A673 (cell line): ENCODE measurements at places on chromosomes 7 and 10.

- DNase-seq, result no peak
Measured at GRCh38 chr7:140683657-140684056, 10.9 kb downstream of the ADCK2 start.

DNA sequence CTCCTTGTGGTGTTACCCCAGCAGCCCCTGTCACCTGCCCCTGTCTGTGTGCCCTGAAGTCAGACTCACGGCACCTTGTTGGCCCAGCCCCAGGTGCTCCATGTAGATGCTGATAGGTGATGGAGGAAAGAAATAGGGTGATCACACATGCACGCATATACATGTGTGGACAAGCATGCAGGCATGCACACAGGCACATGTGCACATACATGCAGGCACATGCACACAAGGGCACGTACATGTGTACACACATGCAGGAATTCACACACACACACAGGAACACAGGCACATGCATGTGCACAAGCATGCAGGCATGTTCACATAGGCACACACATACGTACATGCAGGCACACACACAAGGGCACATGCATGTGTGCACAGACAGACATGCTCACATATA lies 16.6 kb upstream of the ELFN1 start:
- DNase-seq, result no peak

DNA sequence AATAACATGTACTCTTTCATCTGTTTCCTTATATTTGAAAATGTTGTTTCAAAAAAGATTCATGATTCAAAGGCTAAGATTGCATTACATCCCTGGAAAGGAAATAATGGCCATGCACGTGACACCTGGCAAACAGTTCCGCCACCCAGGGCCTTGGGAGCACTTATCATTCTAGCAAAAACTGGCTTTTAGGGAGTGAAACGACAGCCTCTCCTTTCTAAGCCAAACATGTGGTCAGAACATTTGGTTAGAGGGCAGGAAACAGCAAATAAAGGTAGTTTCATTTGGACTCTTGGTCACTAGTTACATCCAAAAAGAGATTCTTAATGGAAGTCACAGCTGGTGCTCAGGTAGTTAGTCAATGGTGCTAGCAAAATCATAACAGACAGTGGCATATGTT lies 83.5 kb downstream of the FAS start:
- DNase-seq, result no peak

- DNase-seq, result no peak
Measured at GRCh38 chr7:132154695-132155471, 421.4 kb downstream of the PLXNA4 start.

GRCh38 chr10:75508814-75509306 lies 77.4 kb downstream of the LRMDA start:
- DNase-seq, result no peak

- DNase-seq, result no peak
Measured at GRCh38 chr7:70799841-70800405, 332.0 kb upstream of the GALNT17 start.

DNA sequence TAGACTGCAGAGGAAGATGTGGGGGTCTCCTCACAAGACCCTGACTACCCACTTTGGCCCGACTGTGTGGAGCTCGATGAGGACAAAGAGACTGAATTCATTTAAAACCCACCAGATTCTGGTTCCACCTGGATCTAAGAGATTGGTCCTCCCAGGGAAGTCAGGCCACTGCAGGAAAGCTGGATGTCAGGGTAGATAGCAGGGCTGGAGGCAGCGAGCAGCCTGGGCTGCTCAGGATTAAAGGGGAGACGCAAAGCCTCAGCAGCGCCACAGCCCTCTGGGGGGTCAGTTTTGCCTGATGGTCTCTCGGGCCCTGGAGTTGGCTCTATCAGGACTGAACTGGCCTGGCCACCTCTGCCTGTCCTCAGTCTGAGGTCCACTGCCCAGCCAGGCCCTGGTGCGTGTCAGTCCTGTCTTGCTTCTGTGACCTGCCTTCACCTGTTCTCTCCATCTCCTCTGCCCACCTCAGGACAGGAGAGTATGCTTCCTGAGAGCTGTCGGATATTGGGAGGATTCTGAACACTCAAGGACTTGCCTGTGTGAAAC lies 12.2 kb upstream of the KLRG2 start:
- no peak for DNase-seq

GRCh38 chr7:19113855-19114550 lies 3.4 kb downstream of the TWIST1 start:
- no peak for DNase-seq

DNA sequence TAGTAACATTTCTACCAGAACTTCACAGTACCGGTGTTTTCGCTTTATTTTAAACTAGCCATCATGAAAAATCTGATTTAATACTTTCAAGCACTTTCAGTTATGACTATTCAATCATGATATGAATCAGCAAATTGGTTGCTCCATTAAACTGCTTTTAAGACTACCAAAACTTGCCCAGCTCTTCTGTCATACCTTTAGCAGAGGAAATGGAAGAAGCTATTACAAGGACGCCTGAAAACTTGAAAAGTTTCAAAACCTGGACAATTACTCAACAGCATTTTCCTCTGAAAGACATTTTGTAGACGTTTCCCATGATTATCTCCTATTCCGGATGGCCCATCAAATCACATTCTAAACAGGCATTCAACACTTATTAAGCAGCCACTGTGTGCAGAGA lies 2.0 kb downstream of the JAZF1 start:
- DNase-seq, result no peak

DNA sequence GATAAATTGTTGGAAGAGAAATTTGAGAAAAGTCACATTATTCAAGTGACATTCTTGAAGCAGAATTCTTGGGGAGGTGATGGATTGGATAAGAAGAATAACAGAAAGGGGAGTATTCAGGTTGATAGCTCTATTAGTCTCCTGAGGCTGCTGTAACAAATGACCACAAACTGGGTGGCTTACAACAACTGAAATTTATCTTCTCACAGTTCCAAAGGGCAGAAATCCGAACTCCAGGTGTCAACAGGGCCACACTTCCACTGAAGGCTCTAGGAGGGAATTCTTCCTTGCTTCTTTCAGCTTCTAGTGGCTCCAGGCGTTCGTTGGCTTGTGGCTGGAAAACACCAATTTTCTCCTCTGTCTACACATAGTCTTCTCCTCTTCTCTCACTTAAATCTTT lies 99.8 kb downstream of the TES start:
- no peak for DNase-seq

- DNase-seq, result no peak
Measured at GRCh38 chr10:83425306-83425705, 714.0 kb upstream of the GHITM start.

- DNase-seq, result no peak
Measured at GRCh38 chr7:44666566-44666965, 60.1 kb downstream of the OGDH start.
